ENCODE measurements at places on chromosomes 5 and 9. TPM values are rescaled to one million over a fixed set of nuclear protein-coding genes. Genes with fewer than 3 reads are reported as not detected.

The SH3RF2 gene
- not detected for polyA plus RNA-seq

The STC2 gene
- polyA plus RNA-seq = not detected

The ENDOG gene
- 24.6 TPM for polyA plus RNA-seq

The TRIP13 gene
- polyA plus RNA-seq = 1.2 TPM

The CCL28 gene
- polyA plus RNA-seq = 0.32 TPM

The GPSM1 gene
- 0.67 TPM for polyA plus RNA-seq

The ZNF354C gene
- polyA plus RNA-seq = 0.31 TPM

The IPO11 gene
- polyA plus RNA-seq = 5.3 TPM

The PCDHGC5 gene
- not detected for polyA plus RNA-seq

The C5orf46 gene
- polyA plus RNA-seq = not detected

The LMBRD2 gene
- 2.1 TPM for polyA plus RNA-seq

The PCDH12 gene
- 0.90 TPM for polyA plus RNA-seq

The ZBTB43 gene
- polyA plus RNA-seq = 15.9 TPM

The IRF1 gene
- 129 TPM for polyA plus RNA-seq

The RNF183 gene
- not detected for polyA plus RNA-seq

The FER gene
- polyA plus RNA-seq = 6.2 TPM

The MORN5 gene
- not detected for polyA plus RNA-seq

The NOXA1 gene
- 1.3 TPM for polyA plus RNA-seq

The SIGMAR1 gene
- 59.6 TPM for polyA plus RNA-seq

The CYLC2 gene
- not detected for polyA plus RNA-seq

The DEPDC1B gene
- polyA plus RNA-seq = 0.03 TPM

The OR1Q1 gene
- polyA plus RNA-seq = not detected

The CTNND2 gene
- polyA plus RNA-seq = not detected

The SLCO6A1 gene
- polyA plus RNA-seq = not detected

The PCDHA8 gene
- polyA plus RNA-seq = not detected

The PLEKHG4B gene
- polyA plus RNA-seq = not detected

The PCDHA13 gene
- polyA plus RNA-seq = not detected

The CRAT gene
- 15.0 TPM for polyA plus RNA-seq

The RXRA gene
- polyA plus RNA-seq = 15.8 TPM

The AIF1L gene
- polyA plus RNA-seq = not detected

The FBN2 gene
- polyA plus RNA-seq = 11.2 TPM

The GLRA1 gene
- polyA plus RNA-seq = not detected

The CAMK2A gene
- polyA plus RNA-seq = not detected

The TRAF1 gene
- polyA plus RNA-seq = 0.74 TPM

The SLC34A1 gene
- not detected for polyA plus RNA-seq

The NIM1K gene
- 0.13 TPM for polyA plus RNA-seq

The BRINP1 gene
- not detected for polyA plus RNA-seq

Measured in CD14-positive monocyte (primary cell).